ENCODE measurements at places on chromosomes 2 and 18.

DNA sequence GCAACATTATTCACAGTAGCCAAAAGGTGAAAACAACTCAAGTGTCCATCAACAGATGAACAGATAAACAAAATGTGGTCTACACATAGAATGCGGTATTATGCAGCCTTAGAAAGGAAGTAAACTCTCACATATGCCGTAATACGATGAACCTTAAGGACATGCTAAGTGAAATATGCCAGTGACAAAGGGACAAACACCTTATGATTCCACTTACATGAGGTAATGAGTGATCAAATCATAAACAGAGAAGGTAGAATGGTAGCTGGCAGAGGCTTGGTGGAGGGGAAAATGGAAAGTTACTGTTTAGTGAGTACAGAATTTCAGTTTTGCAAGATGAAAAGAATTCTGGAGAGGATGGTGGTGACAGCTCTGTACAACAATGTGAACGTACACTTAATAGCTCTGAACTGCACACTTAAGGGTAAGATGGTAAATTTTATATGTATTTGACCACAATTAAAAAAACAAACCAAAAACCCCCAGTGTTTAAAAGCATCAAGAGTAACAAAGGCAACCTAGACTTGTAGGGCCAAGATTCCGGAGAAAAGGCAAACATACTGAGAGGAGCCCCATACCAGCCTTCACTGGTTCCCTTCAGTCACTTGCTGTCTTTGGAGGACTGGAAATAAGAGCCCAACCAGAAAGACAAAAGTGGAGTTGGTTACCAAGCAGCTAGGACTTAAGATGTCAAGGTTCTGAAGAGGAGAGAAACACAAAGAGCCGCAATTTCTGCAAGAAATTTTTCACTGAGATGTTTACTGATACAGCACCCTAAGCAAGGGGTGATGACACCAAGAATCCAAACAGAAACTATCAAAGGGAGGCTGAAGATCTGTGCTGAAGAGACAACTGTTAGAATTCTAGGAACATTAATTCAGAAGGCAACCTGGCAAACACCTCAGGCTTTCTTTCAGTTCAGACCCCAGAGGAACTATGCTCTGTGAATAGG lies 61.3 kb downstream of the CUL3 start:
- no peak for DNase-seq

- no peak for DNase-seq
These were observed 40.1 kb downstream of the ARHGAP25 start for GRCh38 chr2:68774569-68775271.

- no peak for DNase-seq
These were observed 79.1 kb upstream of the DLX2 start for GRCh38 chr2:172181840-172182239.

DNA sequence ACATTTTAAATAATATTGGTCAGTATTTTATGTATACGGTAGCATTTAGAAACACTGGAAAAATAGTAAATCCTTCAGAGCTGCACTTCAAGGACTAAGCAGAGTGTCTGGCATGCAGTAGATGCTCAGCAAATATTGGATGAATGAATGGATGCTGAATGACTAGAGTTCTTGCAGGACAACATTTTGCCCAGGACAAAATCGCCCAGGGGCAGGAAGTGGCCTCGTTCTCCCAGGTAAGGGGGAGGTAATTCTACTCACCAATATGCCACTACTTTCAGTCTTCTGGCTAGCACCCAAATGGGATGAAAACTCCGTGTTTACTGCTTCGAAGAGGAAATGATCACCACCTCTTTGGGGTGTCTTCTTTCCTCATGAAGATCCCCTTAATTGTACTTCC lies 4.0 kb upstream of the DGUOK start:
- DNase-seq, result no peak

- DNase-seq, result no peak
These were observed 221.7 kb downstream of the SOX11 start for GRCh38 chr2:5913711-5914395.
